ENCODE measurements at places on chromosomes 2 and 18.
A peak's percentile ranks its signal among the peaks of the same experiment; 100 is the strongest.

DNA sequence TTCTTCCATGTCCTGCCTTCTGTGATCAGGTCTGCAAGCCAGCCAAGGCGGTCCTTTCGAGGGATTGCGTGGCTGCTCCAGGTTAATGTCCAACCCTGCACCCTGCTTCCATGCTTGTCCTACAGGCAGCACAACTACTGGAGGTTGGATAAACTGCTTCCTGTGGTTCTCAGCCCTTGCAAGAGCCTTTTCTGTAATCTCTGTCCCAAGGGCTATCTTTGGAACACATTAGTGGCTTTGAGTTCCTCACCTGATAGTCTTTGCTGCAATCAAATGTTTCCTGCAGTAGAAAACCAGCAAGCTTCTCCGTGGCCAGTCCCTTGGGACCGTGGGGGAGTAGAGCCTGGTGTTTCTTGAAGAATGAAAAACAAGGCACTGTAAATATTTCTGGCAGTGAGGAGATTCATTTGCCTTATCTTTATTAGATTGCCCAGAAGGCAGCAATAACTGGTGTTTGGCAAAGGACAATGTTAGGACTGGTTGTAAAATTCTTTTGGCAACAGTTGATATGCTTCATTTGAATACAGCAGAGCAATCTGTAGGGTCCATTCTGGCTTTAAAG lies 214.4 kb downstream of the FHOD3 start:
- no peak for DNase-seq

- DNase-seq: no peak
Observed at GRCh38 chr2:36858551-36859365, 107.6 kb downstream of the STRN start.

- no peak for DNase-seq
Observed at GRCh38 chr2:84238907-84239306, 220.2 kb downstream of the SUCLG1 start.

DNA sequence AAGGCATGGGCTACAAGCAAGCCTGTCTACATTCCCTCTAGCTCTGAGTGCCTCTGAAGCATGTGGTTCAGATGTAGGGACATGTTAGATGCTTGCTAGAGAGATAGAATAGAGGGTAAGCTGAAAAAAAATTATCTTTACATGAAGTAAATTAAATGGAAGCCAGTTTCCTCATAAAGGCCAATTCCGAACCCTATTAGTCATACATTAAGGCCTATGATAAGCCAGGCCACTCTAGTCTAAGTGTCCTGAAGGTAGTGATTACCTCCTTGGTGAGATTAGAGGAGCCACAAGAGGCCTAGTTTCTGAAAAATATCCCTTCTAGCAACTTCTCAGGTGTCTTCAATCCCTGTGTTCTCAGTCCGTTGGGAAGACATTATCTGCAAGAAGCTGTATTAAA lies 72.4 kb upstream of the NPAS2 start:
- no peak for DNase-seq

DNA sequence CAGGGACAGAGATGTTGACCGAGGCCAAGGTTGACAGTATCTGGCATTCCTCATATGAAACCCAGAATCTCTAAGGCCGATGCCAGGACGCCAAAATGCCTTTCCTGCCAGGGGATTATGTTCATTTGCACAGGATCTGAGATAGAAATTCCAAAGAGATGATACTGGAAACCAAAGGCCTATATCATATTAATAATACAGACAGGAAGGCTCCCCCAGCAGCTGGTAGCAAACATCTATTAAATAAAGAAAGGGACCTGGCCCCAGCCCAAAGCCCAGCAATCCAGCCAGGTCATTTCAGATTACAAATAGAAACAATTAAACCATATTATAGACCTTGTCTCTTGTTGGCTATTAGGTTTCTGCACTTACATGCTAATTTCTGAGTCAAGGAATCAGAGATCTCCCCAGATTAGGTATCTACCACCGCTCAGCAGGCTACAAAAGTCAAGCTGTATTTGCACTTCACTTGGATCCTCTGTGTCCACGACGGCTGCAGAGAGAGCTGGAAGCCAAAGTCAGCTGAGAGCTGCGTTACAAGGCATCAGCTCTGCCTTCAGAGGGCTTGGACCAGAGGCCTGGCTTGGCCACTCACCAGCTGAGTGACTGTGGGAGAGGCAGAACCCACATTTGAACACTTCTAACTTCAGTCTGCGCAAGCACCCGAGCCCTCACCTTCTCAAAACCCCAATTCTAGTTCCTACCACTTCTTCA lies 269.3 kb upstream of the SIX2 start:
- DNase-seq: no peak

GRCh38 chr2:2275451-2275850 lies 55.6 kb downstream of the MYT1L start:
- DNase-seq: no peak

- DNase-seq: no peak
Observed at GRCh38 chr2:70202236-70202806, 11.5 kb upstream of the C2orf42 start.

GRCh38 chr2:233258211-233258610 lies 6.7 kb downstream of the ATG16L1 start:
- DNase-seq: no peak

- no peak for DNase-seq
Observed at GRCh38 chr2:43070030-43070429, 156.4 kb downstream of the ZFP36L2 start.

- DNase-seq: no peak
Observed at GRCh38 chr2:170339322-170339721, 161.4 kb downstream of the MYO3B start.

DNA sequence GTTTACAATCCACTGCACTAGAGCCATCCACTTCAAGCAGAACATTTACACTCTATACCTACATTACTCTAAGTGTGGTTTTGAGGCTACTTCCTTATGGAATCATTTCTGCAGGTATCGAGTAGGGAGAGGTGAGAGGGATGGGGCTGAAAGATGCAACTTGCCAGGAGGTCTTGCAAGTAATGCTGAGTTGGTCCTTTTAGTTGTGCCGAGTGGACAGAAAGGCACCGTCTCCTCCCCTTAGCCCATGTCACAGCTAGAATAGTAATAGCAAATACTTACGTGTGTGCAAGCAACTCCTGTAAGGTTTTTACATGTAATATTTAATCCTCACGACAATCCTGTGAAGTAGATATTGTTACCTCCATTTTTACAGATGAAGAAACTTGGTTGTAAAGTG lies 158.8 kb upstream of the TTC39C start:
- no peak for DNase-seq

GRCh38 chr18:50869150-50869549 lies 9.8 kb upstream of the ME2 start:
- no peak for DNase-seq

- DNase-seq: no peak
Observed at GRCh38 chr18:59323931-59324622, 5.6 kb upstream of the CPLX4 start.

DNA sequence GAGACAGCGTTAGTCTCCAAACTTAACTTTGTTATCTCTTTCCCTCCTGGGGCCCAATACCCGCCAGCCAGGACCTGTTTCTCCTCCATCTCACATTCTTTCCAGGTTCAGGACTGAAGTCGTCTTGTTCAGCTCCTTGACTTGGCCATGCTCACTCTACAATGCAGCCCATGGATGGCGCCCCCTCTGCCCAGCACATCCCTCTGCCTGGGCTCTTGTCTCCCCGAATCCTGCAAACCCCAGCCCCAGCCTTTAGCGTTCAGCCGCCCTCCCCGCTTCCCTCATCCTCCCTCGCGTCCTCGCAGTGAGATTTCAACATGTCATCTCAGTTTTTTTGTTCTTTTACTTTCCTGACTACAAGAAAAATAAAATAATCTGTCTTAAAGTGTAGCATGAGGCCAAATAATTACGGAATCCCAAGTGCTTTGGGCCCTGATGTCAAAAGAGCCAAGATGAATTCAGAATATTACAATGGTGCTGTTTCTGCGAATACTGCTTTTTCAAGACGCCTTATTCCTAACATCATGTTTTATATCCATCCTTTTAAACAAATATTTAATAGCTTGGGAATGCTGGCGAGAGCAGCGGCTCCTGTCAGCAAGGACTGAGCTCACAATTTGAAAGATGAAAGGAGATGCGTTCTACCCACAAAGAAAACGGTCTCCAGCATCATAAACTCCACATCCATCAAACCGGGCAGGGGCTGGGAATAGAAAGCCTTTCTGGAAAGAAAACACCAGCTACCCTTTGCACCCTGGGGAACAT lies 1.0 kb downstream of the FAM178B start:
- DNase-seq: no peak

DNA sequence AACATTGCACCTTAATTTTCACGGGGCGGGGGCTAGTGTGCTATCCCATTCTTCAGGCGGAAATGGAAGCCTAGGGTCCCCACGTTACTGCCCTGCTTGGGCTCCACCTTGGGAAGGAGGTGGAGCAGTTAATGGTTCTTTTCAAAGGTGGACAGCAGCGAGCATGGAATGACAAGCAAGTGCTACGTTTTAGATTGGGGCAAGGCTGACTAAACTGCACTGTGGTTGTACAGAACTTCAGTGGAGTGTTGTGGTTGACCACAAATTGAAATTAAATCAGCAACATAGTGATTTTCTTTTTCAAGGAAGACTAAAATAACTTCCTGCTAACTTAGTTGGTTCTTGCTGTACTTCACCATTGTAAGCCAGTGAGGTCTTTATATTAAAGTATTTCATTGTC lies 47.0 kb downstream of the CHRNA1 start:
- no peak for DNase-seq

GRCh38 chr18:31101183-31102024 lies 817 bp downstream of the DSC2 start:
- no peak for DNase-seq

- DNase-seq: no peak
Observed at GRCh38 chr2:237196409-237196808, 110.7 kb downstream of the COPS8 start.

DNA sequence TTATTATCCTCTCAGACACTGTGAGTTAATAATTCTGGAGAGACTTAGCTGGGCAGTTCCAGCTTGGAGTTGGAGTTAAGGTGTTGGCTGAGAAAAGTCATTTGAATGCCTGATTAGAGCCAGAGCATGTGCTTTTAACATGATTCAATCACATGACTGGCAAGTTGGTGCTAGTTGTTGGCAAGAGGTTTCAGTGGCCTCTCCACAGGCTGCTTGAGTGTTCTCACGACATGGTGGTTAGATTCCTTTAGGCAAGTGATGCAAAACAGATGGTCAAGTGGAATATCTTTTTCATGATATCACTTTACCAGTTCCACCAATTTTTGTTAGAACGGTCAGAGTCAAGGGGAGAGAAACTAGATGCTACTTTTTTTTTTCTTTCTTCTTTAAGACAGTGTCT lies 262.7 kb upstream of the FN1 start:
- peak; percentile 7 for DNase-seq

GRCh38 chr2:136378712-136379595 lies 261.0 kb upstream of the CXCR4 start:
- DNase-seq: peak; percentile 34

GRCh38 chr2:157822993-157823392 lies 53.1 kb downstream of the ACVR1 start:
- DNase-seq: no peak
